ENCODE measurements at places on chromosomes 2 and 18.
A peak's percentile ranks its signal among the peaks of the same experiment; 100 is the strongest.

DNA sequence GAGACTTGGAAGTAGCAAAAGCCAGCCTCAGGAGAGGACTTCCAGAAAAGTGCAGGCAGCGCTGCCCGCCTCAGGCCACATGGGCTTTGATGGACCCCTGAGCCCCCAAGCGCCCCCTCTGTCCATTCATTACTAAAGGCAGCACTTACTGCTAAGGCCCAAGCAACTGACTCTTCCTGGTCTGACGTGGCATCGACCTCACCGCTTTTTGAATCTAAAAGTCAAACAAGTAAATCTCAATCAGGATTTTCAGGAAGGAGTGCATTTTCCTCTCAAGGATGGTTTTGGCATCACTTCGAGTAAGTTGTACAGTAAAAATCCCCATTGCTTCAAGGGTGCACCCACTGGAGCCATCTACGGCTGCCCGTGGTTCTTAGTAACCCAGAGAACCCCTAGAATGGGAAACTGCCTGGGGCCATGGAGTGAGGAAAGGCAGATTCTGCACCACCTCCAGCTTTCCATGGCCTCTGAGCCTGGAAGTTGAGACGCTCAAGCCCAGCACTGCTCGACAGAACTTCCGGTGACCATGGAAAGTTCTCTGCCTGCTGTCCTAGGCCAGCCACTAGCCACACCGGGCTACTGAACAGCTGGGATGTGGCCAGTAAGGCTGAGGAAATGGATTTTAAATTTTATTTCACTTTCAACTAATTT lies 7.0 kb downstream of the HJURP start:
- no peak for DNase-seq

DNA sequence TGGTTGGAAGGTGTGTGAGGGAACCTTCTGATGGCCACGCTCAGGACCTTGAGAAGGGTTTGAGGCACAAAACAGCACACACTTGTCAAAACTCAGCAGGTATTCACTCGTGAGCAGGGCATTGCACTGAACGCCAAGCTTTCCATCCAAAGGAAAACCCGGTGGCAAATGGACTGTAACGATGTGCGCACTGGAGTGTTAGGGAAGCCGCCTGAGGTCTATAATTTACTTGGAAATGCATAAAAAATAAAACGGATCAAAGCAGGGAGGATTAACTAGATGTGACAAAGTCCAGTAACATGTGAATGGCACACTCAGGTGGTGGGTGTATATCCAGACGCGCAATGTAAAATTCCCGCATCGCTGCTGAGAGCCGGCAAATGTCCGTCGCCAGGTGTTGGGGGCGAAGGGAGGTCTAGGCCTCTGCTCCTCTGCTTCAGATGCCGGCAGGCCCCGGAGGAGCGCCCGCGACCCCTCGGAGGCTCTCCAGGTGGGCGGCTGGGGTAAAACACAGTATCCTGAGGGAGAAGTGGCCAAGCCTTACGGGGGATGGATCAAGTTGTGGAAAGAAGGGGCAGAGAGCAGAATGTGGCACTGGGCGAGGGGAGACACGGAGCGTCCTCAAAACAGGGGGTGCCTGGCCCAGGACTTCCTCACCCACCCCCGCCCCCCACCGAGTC lies 15.3 kb downstream of the HES6 start:
- no peak for DNase-seq

- no peak for DNase-seq
Observed at GRCh38 chr18:58893388-58894099, 28.9 kb downstream of the ZNF532 start.

- no peak for DNase-seq
Observed at GRCh38 chr2:55093381-55093780, 43.1 kb upstream of the RTN4 start.

DNA sequence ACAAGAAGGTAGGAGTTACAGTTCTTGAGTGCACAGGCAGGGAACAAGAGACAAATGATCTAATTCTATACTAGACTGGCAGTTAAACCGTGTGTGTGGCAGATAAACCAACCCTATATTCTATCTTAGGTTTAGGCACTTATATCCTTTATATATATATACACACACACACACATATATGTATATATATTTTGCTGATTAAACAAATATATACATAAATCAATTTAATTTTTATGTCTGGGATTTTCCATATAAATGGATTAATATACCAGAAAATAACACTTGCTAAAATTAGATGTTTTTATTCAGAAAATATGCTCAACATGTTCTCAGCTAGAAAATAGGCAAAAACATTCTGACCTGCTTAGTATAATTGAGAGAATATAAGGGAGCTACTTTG lies 887.9 kb upstream of the KLHL29 start:
- DNase-seq: no peak

GRCh38 chr2:86069091-86069685 lies 36.5 kb downstream of the POLR1A start:
- DNase-seq: no peak

DNA sequence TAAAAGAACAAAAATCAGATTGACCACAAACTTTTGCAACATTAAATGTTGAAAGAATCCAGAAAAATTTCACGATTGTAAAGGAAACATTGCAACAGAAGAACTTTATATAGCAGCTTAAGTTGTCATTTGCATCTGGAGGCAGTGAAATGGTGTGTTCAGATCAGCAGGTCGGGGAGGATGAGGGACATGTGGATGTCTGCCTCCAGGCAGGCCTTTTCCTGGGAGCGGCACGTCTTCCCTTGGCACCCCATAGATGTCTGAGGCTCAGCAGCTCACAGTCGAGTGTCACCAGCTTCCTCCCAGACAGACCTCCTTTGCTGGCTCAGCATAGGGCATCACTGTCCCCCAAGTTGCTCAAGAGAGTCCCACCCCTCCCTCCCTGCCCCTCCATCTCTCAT lies 44.3 kb upstream of the ASB1 start:
- peak; percentile 65 for DNase-seq

- peak; percentile 28 for DNase-seq
Observed at GRCh38 chr18:13511961-13512577, 214.3 kb downstream of the FAM210A start.

DNA sequence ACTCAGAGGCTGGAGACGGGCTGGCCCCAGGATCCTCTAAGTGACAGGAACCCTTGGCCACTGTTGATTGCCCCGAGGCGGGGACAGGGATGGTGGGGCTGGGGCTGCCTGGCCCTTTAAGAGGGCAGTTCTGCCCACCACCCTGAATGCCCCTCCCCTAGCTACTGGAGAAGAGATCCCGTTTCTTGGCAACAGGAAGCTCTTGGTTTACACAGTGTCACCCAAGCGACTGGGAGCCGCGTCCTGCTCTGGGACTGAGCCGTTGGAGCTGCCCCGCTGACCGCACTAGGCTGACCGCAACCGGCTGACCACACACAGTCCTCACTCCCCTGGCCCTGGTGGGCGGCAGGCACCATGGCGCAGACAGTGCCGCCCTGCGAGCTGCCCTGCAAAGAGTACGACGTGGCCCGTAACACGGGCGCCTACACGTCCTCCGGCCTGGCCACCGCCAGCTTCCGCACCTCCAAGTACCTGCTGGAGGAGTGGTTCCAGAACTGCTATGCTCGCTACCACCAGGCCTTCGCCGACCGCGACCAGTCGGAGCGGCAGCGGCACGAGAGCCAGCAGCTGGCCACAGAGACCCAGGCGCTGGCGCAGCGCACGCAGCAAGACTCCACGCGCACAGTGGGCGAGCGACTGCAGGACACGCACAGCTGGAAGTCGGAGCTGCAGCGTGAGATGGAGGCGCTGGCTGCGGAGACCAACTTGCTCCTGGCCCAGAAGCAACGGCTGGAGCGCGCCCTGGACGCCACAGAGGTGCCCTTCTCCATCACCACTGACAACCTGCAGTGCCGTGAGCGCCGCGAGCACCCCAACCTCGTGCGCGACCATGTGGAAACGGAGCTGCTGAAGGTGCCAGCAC lies at the start of gene TEKT4:
TEKT4 (plus strand) TSS at position 205 of the 862 bp plus-strand sequence; CDS start at position 355, 150 bp downstream.
- no peak for DNase-seq

DNA sequence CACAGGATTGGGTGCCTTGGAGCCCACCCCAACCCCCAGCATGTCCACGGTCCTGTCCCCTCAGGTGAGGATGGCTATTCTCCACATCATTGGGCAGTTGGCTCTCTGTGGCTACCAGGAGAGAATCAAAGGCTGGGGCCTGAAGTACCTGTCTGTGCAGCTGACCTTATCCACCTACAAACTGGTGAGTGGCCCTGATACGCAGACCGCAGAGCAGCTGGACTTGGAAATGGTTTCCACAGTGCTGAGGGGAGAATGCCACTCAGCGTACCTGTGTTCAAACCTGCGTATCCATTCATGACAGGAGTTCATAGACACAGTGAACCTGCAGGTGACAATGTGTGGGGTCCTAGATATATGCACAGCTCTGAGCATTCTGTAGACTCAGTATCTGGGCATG lies 21.6 kb downstream of the MROH2A start:
- no peak for DNase-seq

GRCh38 chr2:127437781-127438726 lies 19.8 kb downstream of the PROC start:
- DNase-seq: no peak
